ENCODE measurements at places on chromosomes 4 and X.

DNA sequence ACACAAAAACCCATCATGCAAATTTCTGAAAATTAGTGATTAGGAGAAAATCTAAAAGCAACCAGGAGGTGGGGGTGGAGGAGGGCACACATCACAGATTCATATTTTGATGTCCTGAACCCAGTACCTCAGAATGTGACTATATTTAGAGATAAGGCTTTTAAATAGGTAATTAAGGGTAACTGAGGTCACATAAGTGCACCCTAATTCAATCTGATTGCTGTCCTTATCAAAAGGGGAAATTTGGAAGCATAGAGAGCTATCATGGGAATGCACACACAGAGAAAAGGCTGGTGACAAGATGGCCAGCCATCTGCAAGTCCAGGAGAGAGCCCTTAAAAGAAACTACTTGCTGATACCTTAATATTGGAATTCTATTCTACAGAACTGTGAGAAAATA lies 281.8 kb upstream of the UGT8 start:
- DNase-seq, result no peak

GRCh38 chrX:619451-619811 lies 11.2 kb upstream of the SHOX start:
- no peak for DNase-seq

- no peak for DNase-seq
Observed at GRCh38 chr4:111628437-111628836, 516.8 kb upstream of the FAM241A start.

GRCh38 chr4:72031868-72032608 lies at the start of gene NPFFR2:
NPFFR2 (plus strand) TSS chr4:72032000; CDS start chr4:72128592, 96,592 bp downstream.
- DNase-seq, result no peak

DNA sequence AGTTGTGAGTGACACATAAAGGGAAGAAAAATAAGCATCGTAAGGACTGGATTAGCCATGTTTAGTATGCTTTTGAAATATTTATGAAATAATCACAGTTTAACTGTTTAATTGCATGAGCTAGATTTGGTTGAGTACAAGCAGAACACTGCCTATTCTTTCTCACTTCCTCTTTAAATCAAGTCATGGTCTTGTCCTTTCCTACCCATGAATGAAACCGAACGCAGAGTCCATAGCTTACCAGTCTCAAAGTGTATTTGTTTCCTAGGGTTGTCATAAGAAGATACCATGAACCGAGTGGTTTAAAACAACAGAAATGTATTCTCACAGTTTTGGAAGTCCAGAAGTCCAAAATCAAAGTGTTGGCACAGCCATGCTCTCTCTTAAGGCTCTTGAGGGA lies 684.0 kb upstream of the MAGEB2 start:
- DNase-seq, result no peak

GRCh38 chr4:119738901-119739300 lies 110.3 kb upstream of the PDE5A start:
- DNase-seq, result no peak
